ENCODE measurements at places on chromosomes 1 and 21.

GRCh38 chr1:162217706-162218105, 148.2 kb downstream of the NOS1AP start:
- DNase-seq = no peak

- DNase-seq = peak; percentile 45
Measured at GRCh38 chr1:5739561-5740078, 252.6 kb downstream of the NPHP4 start.

GRCh38 chr21:45091550-45092322, 17.4 kb downstream of the ADARB1 start:
- no peak for DNase-seq

- DNase-seq = no peak
Measured at GRCh38 chr1:164180824-164181223, 378.2 kb upstream of the PBX1 start.

GRCh38 chr1:176670853-176671252, 207.9 kb downstream of the PAPPA2 start:
- DNase-seq = no peak

DNA sequence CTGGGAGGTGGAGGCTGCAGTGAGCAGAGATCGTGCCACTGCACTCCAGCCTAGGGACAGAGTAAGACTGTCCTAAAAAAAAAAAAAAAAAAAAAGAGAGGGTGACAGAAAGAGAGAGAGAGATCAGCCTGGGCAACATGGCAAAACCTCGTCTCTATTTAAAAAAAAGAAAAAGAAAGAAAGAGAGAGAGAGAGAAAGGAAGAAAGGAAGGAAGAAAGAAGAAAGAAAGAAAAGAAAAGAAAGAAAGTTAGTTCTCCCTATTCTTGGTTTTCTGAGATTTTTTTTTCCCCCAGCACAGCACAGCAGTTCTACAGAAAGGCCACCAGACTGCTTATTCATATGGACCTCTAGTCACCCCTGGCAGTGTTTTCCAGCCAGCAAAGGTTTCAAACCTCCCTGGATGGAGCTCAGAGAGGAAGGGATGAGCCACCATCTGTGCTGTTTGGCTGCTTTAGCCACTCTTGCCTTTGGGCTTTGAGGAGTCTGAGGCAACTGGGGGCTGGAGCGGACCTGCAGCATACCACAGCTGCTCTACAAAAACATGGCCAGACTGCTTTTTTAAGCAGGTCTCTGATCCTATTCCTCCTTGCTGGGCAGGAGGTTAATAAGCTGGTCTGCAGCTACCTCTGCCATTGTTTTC, 10.6 kb downstream of the S100A6 start:
- no peak for DNase-seq

- DNase-seq = no peak
Measured at GRCh38 chr21:27082431-27083010, 115.6 kb upstream of the ADAMTS5 start.

DNA sequence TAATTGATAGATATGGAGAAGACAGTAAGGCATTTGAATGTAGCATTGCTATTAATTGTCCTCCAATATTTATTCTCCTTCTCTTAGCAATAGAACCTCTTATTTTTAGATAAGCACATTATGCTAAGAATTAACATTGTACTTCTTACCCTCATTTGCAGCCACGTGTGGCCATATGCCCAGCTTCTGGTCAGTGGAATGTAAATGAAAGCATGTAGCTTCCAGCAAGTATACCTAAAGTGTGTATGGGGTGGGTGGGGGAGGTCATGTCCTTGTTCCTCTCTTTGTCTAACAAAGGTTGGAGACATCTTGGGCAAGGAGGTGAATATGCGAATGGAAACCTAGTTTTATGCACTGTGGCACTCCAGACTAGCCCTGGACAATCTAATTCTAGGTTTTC, 133.6 kb upstream of the HMCN1 start:
- DNase-seq = no peak

GRCh38 chr1:235739631-235740030, 90.0 kb upstream of the GNG4 start:
- no peak for DNase-seq

GRCh38 chr1:180199018-180199417, 31.0 kb upstream of the LHX4 start:
- DNase-seq = no peak

DNA sequence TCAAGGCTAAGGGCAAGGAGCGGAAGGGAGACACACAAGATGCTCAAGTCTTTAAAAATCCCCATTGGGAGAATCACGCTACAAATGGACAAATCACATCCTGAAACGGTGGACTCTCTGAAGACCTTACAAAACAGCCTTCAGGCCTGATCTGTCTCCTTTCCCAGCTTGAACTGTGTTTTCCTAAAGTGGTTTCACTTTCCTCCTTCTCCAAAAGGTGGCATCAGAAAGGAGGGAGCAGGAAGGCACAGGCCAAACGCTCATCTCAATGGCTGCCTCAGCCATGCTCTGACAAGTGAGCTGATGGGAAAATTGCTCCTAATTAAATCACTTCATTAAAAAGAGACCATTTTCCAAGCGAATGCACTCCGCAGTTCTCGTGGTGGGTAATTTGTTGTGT, 47.7 kb downstream of the UTP25 start:
- no peak for DNase-seq

- no peak for DNase-seq
Measured at GRCh38 chr21:42193131-42193671, 25.7 kb upstream of the ABCG1 start.

Measured in ascending aorta (tissue), 2 donors.